Stimulated activated CD8-positive, alpha-beta memory T cell treated with anti-CD3 and anti-CD28 coated beads, Interleukin-4, amount 100 ng/mL, for 1 hour (primary cell): ENCODE measurements at places on chromosomes 2 and 18.
A peak's percentile ranks its signal among the peaks of the same experiment; 100 is the strongest.

DNA sequence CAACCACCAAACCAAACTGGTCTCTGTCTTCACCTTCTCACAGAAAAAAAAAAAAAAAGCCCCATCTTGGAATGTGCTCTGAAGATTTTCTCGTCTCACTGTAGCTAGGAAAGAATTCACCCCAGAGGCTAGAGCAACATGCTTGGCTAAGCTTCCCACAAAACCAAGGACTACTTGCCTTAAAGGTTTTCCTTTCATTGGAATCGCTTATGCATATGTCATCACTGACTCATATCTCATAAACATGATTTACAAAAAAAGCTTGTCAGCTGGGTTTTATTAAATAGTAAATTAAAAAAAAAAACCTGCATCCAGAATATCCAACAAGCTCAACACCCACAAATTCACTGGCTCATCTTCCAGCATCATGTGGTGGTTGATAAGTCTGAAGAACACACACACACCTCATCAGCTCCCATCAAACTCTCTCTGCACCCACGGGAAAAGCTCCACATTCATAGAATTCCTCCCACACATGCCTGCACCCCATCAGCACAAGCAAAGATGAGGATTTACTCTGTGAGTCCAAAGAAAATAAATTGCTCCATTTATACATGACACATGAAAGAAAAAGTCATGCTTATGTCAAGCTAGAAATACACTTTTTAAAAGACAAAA, 182.0 kb upstream of the TRIB2 start:
- DNase-seq = no peak

DNA sequence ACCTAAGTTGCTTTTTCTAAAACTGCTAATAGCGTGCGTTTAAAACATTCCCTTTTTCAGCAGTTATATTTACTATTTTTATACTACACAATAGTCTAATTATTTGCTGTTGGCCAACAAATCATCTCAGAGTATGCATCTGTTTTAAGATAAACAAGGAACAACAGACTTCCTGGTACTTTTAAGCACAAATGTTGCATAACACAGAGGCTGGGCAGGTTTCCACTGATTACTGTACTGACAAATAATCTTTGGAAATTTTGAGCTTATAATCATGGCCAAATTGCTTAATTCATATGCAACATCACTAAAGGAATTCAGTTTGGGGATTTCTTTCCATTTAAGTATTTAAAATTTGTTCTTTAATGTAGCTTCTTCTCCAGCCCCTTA, 737.4 kb upstream of the SALL3 start:
- DNase-seq = no peak

- DNase-seq = no peak
Measured at GRCh38 chr2:100241236-100241635, 81.1 kb downstream of the LONRF2 start.

- peak; percentile 10 for DNase-seq
Measured at GRCh38 chr2:111698743-111699554, 185.0 kb downstream of the ANAPC1 start.

DNA sequence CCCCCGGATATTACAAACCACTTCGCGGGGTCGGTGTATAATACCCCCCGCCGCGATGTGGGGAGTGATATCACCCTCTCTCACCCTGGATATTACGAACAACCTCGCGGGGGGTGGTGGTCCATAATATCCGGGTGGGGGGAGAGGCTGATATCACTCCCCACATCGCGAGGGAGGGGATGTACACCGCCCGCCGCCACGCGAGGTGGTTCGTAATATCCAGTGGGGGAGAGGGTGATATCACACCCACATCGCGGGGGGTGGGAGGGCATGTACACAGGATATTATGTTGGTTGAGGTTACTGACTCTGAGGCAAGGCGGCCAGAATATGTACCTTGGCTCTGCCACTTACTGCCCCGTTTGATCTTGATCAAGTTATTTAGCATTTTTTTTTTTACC, 14.8 kb upstream of the CWC22 start:
- no peak for DNase-seq

DNA sequence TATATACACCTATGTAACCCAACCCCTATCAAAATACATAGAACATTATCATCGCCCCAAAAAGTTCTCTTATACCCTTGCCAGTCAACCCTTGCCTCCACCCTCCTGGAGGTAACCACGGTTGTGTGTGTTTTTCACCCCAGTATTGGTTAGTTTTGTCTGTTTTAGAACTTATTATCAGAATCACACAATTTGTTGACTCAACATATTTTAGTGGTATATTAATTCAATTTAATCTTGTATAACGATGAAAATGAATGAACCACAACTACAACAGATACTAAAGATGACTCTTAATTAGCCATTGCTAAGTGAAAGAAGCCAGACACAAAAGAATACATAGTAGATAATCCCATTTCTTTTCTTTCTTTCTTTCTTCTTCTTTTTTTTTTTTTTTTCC, 19.3 kb downstream of the ACOXL start:
- DNase-seq = no peak

DNA sequence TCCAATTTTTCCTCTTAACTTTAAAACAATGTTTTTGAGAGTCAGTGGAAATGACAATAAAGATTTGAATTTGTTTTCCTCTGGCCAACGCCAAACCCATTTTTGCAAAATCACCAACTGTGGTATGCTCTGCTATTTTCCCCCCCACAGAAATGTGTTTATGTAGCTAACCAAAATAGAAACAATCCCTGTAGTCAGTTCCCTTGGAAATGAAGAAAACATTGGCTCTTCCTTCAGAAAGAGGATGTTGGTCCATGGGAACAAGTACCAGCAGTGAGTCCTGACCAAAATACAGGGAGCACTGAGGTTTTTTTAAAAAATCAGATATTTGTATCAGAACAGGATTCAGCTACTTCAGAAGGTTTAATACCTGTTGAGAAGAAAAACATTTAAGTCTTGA, 65.3 kb downstream of the SLC40A1 start:
- DNase-seq = no peak

GRCh38 chr2:122831649-122832048, 1076.2 kb downstream of the TSN start:
- no peak for DNase-seq

DNA sequence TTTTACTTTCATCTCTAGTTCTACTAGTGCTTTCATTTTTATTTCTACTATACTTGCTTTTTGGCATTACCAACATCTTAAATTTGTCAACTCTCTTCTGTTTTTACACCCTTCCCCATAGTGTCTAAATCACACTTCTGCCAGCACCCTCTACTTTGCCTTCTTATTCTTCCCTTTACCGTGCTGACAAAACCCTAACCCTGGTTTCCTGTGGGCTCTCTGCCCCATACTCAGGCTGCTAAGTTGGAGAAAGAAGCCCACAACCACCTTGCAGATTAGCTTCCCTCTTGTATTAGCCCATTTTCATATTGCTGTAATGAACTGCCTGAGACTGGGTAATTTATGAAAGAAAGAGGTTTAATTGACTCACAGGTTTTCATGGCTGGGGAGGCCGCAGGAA, 24.8 kb downstream of the GIGYF2 start:
- DNase-seq = no peak

DNA sequence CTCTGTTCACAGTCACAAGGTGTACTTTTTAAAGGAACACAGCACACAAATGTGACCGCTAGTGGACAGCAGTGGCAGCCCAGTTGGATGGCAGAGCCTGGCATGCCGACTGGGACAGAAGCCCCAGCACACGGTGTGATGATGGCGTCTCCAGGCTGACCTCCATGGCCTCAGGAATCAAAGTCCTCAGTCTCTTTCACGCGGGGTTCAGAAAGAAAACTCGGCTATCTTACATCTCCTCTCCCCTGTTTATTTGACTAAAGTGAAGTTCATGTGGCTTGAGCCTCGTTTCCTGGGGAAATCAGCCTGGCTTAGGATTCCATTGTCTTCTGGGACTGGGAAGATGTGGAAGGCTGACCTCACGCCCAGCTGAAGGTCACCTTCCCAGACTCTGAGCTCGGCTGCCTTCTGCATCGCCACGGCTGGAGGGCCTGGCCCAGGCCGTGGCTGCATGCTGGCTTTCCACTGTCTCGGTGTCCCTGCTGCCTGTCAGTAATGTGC, 56.1 kb downstream of the ASAP2 start:
- no peak for DNase-seq

GRCh38 chr18:61736133-61736532, 156.7 kb downstream of the RNF152 start:
- no peak for DNase-seq

DNA sequence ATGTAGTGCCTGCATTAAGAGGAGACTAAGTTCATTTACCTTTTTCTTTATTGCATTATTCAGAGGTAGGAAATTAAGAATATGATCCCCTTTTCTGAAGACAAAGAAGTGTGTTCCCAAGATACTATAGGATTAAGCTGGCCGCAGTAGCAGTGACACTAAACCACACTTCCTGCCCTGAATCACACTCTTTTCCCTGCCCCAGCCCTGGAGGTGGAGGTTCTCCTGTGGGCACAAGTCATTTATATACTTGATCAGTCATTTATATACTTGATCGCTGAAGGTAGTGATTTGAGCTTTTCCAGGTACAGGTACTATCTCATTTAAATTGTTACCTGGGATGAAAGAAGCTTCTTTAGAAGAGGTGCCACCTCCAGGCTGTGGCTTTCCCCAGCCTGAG, 78.6 kb downstream of the ARMC9 start:
- DNase-seq = no peak

- DNase-seq = no peak
Measured at GRCh38 chr2:54103454-54104314, 11.7 kb upstream of the ACYP2 start.

DNA sequence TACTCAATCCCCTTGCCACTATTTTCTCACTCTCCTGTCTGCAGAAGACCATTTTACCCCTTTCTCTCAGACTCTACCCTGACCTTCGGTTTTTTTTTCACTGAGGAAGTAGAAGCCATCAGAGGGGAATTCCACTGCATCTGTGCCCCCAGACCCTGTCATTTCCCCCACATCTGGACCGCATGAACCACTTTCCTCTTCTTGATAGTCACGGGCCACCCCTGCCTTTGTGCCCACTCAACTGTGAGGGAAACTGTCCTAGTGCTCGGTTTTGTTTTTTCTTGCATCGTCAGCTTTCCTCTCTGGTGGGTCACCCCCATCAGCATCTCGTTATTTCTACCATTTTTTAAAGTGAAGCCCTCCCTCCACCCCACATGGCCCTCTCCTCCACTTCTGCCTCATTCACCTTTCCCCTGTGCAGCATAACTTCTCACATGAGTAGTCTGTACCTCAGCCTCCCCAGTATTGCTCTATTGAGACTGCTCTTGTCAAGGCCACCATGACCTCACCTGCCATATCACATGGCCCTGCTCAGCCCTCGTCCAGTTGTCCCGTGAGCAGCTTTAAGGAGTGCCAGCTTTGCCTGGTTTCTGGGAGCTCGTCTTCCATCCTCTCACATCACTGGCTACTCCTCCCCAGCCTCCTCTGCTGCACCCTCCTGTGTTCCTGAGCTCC, 32.4 kb downstream of the TMEM87B start:
- no peak for DNase-seq

- peak; percentile 30 for DNase-seq
Measured at GRCh38 chr2:19868701-19869580, 32.8 kb downstream of the TTC32 start.

GRCh38 chr18:9348079-9348671, 13.6 kb downstream of the TWSG1 start:
- DNase-seq = no peak

GRCh38 chr2:134389381-134389780, 135.5 kb downstream of the MGAT5 start:
- DNase-seq = no peak

DNA sequence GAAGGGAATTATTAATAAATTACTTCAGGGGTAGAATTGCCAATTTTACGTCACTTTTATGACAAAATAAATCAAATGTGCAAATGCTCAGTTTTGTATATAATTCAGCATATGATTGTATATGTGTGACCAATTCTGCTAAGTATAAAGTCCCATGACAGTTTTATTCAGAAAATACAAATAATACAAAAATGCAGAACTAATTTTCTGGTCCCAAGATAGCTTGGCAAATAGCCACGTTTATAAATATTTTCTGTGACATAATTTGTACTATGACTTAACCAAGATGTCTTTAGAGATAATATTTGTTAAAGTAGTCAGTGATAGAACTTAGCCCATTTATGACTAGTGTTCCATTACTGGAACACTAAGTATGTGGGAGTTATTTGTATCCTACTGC, 24.2 kb upstream of the CAB39 start:
- DNase-seq = no peak

DNA sequence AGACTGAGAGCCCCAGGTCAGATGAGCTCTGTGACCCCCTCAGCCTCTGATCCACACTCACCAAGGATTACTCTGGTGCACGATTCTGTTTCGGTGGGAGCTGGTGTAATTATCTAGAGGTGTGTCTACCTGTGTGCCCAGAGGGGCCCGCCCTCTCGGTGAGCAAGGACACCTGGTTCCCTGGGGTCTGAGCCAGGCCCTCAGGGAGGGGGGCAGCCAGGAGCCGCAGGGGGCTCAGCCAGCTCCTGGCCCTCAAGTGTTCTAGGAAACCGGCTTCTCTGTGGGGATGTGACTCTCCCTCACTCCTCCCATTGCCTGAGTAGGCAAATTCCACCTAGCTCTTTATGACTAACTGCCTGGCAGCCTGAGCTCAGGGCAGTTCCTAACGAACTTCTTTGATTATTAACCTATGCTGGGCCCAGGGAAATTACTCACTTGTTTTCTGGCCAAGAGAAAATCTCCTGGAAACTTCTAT, 17.4 kb downstream of the AGAP1 start:
- no peak for DNase-seq

- DNase-seq = no peak
Measured at GRCh38 chr18:61749031-61749430, 143.8 kb downstream of the RNF152 start.

GRCh38 chr2:67574230-67574629, 177.1 kb downstream of the ETAA1 start:
- no peak for DNase-seq

DNA sequence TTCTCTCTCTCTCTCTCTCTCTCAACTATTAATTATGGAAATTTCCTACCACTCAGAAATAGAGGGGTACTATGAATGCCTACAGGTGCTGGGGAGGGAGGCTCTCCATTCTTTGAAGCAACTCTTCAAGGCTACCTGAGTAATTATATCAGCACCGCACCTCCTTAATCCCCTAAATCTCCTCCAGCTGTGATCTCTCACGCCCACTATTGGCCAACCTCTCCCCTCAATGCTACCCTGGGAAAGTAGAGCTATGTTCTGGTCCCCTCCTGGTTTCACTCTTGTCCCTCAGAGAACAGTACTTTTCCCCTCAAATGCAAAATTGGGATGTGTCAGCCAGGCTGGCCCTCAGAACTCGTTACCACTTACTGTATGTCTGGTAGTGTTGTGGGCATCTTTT, 1.6 kb downstream of the MOCOS start:
- DNase-seq = no peak

DNA sequence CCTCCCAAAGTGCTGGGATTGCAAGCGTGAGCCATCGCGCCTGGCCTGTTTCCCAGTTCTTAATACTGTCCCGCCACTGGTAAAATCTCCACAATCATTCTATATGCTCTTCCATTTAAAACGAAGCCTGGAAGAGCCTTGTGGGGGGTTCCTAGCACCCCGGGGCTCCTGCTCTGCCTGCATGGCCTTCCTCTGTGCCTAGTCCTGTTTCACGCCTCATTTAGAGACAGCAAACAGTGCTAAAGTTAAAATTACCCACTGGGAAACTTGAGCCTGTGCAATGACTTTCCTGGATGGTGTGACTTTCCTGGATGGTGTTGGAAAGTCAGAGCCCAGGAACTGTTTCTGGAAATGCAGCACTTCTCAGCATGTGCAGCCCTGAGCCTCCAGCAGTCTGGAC, 55.0 kb downstream of the INPP5D start:
- DNase-seq = no peak

- no peak for DNase-seq
Measured at GRCh38 chr2:10330700-10331026, 28.0 kb downstream of the HPCAL1 start.
